MV-4-11 (cell line): ENCODE measurements at places on chromosomes 13 and 19.
A peak's percentile ranks its signal among the peaks of the same experiment; 100 is the strongest.

GRCh38 chr13:109867766-109868165 is 81.4 kb upstream of the IRS2 start:
- no peak for DNase-seq

- no peak for DNase-seq
Measured at GRCh38 chr19:14059093-14059480, 2.8 kb downstream of the PALM3 start.

DNA sequence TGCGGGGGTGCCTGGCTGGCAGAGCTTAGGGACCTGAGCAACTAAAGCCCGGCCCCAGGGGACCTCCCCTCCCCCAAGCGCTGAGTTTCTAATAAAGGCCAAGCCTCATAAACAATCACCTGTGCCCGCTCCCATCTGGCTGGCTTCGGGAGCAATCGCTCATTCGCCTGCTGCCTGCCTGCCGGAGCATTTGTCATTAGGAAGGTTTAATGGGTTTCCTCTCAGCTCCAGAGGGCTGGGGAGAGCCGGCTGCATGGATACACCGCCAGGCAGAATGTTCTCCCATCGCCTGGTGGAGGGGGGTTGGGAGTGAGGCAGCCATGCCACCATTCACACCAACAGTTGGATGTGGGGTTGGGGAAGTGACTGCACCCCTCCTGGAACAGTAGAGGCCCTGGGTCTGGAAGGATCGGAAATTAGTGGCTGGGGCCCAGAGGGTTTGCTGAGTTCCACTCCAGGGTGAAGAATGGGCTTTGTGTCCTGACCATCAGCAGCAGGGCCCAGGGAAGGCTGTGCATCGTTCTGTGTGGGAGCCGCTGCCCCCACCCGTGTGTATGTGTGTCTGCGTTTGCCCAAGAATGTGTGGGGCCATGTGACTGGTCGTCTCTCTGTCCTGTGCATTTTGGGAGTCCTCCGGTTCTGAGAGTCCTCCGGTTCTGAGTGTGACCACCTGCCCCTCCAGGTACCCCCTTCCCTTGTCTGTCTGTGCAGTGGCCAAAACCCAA is 15.3 kb downstream of the PIN1 start:
- no peak for DNase-seq

DNA sequence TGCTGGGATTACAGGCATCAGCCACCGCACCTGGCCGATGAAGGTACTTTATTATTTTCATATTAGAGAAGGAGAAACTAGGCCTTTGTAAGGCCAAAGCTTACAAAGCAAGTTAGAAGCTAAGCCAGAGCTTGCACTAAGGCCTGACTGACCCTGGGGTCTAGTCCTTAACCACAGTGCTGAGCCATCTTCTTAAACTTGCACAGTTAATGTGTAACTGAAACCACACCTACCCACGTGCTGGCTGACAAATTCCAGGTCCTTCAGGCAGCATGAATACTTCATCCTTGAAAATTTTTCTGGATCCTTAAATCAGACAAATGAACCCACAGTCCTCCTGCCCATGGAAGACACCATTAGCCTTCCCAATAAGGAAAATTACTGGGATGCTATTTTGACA is 880.6 kb downstream of the UQCRFS1 start:
- DNase-seq = no peak

DNA sequence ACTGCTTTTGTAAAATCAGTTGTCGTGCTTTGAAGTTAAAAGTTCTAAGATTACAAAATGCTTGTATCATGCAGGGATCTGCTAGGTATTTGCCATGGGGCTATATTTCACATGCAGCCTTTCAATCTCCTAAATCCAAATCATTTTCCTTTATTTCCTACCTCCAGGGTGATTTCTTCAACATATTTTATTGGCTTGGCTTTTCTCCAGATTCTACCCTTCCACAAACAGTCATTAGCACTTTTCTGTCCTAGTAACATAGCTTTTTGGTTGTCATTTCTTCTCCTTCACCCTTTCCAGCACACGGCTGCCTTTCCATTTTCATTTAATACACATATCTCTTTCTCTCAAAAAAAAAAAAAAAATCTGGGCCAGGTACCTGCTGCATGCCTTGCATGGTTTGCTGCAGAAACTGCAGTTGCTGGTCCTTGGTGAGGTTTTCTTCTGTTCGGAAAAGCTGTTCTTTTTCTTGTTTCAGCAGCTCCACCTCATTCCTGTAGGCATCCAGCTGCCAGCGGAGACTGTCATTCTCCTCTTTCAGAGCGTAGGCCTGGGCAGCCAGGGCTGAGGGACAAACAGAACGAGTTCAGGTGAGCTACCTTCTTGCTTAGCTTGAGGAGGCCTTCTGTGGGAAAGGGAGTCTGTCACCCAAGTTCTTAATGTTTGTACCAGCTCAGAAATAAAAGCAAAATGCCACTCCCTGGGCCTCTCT is 274.7 kb downstream of the DNAJC15 start:
- DNase-seq = no peak

DNA sequence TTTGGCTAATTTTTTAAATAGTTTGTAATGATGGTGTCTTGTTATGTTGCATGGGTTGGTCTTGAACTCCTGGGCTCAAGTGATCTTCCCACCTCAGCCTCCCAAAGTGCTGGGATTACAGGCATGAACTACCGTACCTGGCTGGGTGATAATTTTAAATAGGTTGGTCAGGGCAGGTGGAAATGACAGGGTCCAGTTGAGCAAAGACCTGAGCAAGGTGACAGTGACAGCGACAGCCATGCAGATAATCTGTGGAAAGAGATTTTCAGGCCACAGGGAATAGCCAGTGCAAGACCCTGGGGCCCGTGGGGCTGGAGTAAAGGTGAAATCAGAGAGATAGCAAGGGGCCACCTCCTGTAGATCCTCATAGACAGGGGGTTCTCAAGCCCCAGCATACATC is 3.5 kb downstream of the SPACA6 start:
- no peak for DNase-seq

- no peak for DNase-seq
Measured at GRCh38 chr19:43318796-43319314, 34.6 kb upstream of the CD177 start.

DNA sequence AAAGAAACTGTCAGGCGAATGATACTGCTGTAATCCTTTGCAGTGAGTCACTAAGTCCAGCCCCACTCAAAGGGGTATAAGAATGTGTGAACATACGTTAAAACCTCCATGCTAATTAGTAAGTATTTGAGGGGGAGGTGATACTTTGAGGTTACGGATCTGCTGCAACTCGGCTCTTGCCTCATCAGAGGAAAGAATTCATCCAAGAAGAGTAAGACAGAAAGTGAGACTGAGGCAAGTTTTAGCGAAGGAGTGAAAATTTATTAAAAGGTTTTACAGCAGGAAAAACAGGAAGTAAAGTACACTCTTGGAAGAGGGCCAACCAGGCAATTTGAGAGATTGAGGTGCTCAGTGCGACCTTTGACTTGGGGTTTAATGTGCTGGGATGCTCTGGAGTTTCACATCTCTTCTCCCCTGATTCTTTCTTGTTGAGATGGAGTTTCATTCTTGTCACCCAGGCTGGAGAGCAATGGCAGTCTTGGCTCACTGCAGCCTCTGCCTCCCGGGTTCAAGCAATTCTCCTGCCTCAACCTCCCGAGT is 9.8 kb downstream of the CLEC4M start:
- peak; percentile 100 for DNase-seq
